ENCODE measurements at places on chromosomes 7 and 10.
A peak's percentile ranks its signal among the peaks of the same experiment; 100 is the strongest.

DNA sequence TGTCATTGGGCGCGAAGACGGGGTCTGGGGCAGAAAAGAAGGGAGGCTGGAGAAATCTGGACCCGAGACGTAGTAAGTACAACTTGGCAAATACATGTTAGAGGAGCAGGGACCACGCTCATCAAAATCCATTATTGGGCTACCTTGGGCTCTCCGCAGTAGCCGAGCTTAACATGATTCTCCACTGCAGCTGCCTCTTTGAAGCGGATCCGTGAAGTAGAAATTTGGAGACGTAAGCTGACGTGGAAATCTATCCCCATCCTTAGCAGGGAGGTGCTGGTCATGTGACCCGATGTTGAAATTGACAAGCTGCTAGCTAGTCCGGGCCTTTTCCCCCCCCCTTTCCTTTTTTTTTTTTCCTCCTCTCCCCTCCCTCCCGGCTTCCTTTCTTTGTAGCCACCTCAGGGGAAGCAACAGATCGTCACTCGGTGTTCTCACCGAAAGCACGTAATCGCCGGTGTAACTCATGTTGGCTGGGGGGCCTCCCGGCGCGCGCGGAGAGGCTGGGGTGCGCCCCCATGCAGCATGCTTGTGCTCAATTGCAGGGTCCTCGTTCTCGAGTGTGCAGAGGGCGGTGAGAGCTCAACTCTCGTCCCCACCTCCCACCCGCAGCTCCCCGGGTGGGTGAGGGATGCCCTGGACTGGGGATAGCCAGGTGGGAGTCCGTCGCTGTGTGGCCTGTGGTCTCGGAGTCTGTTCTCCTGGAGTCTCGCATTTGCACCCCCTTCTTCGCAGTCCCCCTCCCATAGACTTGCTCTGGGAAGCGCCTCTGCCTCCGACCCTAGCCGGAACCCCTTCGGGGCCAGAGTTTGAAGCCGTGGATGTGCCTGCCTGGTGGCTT is at the start of gene HOXA11:
HOXA11 (minus strand) TSS at position 220 of the 841 bp plus-strand sequence; CDS start at position 132, 88 bp downstream.
- DNase-seq, result no peak

GRCh38 chr10:55822096-55822495 is 539.0 kb downstream of the ZWINT start:
- DNase-seq, result no peak

DNA sequence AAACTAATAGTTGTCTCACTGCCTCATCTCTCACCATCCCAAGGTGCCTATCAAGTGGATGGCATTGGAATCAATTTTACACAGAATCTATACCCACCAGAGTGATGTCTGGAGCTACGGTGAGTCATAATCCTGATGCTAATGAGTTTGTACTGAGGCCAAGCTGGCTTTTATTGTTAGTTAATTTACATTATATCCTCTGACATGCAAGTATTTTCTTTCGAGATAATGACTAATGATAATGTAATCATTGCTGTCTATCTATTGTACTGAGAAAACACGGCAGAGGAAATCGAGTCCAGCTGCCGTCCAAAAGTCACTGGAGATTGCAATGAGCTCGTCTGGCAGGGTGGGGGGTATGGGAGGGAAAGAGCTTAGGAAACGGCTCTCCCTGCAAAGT is 172.4 kb upstream of the LANCL2 start:
- DNase-seq, result peak; percentile 83

- no peak for DNase-seq
Observed at GRCh38 chr10:70266701-70267100, 17.1 kb downstream of the NPFFR1 start.

DNA sequence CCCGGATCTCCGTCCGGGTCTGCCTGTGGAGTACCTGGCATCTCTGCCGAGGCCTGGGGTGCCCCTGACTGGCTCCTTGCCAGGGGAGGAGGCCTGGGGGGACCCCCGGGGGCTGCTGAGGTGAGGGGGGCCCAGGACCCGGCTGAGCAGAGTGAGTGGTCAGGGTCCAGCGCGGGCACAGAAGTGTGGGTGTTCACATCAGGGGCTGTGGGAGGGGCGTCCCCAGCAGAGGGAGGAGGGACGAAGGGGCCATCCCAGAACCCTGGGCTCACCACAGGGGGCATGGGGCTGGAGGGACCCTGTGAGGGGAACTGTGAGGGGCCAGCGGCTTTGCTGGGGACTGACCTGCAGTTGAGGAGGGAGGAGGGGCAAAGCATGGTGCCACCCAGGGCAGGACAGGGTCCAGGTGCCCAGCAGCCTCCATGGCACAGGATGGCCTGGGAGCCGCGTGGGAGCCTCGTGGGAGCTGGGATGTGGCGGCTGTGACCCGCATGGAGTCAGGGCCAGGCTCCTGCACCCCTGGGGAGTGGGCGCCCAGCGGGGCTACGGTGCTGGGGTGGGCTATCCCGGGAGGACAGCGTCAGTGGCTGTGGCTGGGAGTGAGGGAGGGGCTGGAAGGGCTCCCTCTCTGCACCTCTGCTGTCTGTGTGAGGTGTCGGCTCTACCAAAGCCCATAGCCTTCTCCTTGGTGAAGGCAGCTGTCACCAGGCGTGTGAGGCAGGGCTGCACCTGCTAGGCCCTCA is 91.2 kb downstream of the DNAJB6 start:
- DNase-seq, result no peak

GRCh38 chr10:60870416-60870728 is 73.6 kb downstream of the RHOBTB1 start:
- DNase-seq, result no peak

GRCh38 chr7:148975896-148976295 is 52.4 kb downstream of the PDIA4 start:
- DNase-seq, result no peak

- DNase-seq, result peak; percentile 95
Observed at GRCh38 chr10:31034098-31034909, 2.6 kb upstream of the ZNF438 start.

- DNase-seq, result no peak
Observed at GRCh38 chr7:140235114-140235513, 58.3 kb upstream of the KDM7A start.

- peak; percentile 19 for DNase-seq
Observed at GRCh38 chr7:122628651-122629411, 70.1 kb downstream of the RNF133 start.

DNA sequence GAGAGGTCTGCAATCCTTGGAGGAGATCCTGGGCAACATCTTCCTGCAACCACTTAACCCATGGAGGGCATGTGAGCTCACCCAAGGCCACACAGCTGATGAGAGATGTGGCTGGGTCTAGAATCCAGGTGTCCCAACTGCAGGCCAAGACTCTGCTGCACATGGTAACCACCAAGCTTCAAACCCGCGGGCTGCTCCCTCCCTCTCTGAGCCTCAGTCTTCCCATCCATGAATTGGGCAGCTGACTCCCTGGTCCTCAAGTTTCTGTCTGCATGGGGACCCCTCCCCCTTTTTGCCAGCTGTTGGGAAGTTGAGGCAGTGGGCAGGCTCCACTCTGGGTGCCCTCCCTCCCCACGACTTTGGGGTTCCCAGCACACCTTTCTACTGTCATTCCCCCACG is 20.9 kb upstream of the INMT start:
- no peak for DNase-seq

- DNase-seq, result no peak
Observed at GRCh38 chr10:72218726-72219125, 2.6 kb upstream of the ASCC1 start.

GRCh38 chr10:11120711-11121110 is 103.0 kb downstream of the CELF2 start:
- no peak for DNase-seq

- DNase-seq, result peak; percentile 65
Observed at GRCh38 chr7:38822549-38822948, 86.4 kb downstream of the VPS41 start.

GRCh38 chr7:115230882-115231571 is 309.1 kb downstream of the MDFIC start:
- DNase-seq, result peak; percentile 89

DNA sequence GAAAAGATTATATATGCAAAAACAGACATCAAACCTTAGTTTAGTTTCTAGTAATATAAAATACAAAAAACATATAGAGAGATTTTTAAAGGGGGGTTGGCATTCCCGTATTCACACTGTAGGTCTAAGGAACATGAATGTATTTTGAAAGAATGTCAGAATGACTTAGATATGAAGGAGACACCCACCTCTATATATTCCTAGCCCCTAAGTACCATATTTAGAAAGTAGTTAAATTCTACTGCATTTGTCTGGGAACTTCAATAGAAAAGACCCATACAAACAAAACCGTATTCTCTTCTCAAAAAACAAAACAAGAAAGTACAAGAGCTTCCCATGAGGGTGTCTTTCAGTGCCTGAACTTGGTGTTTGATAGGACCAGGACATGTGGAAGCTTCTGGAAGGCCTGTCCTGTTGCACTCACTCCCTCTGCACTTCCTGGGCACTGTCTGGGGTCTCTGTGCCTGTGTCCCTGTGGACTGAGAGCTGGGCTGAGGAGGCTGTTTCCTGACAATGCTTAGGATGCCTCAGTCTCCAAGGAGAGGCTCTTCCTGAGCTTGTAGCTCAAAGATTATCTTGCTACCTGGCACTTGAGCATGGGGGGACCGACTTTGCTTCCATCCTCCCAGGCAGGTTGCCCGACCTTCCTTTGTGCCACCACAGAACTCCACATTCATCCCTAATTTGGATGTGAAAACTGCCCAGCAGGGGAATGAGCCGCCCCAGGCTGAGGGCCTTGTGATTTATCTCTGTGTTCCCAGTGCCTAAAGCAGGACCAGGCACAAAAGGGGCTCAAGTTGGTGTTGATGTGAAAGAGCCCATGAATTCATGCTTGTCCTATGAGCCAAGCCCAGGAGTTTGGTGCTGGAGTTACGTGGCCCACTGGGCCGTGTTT is 44.4 kb upstream of the KLF6 start:
- no peak for DNase-seq

- no peak for DNase-seq
Observed at GRCh38 chr10:130708465-130709070, 572.4 kb downstream of the GLRX3 start.

- no peak for DNase-seq
Observed at GRCh38 chr10:33085313-33085833, 127.3 kb upstream of the ITGB1 start.

- no peak for DNase-seq
Observed at GRCh38 chr7:81051811-81052413, 133.1 kb upstream of the SEMA3C start.
